ENCODE measurements at places on chromosomes 7 and 10.

DNA sequence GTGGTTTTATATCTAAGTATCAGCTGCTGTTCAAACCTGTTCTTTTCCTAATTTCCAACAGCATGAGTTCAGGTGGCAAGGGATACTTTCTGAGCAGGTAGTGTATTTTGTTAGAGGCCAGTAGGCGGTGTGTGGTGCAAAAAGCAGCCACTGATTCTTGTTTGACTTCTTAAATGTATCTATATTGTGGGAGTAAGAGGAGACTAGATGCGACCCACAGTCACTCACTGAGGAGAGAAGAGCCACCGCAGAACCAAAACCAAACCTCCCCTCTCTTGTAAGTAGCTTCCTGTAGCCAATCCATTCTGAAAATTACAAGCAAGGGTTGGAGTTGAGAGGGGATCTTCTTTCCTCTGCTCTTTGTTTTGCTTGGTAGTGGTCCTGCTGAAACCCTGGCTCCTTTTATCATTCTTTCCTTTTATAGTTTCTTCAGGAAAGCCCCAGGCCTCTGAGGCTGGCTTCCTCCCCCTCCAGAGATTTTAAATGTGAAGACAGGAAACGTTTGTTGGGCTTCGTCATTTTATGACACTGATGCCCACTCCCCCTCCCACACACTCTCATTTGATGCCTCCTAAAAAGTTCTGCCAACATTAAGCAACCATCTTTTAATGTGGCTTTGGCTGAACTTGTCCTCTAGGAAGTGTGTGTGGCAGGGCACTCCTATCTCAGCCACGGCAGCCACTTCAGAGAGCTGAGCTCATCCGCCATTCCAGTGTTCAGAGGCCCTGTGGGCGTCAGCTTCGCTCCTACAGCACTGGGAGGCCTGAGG is 566.0 kb downstream of the SUGCT start:
- DNase-seq = no peak

GRCh38 chr10:92381543-92381954 is 90.6 kb downstream of the MARCHF5 start:
- DNase-seq = no peak

- no peak for DNase-seq
These were observed 426.6 kb downstream of the DNAJB6 start for GRCh38 chr7:157763279-157764000.

DNA sequence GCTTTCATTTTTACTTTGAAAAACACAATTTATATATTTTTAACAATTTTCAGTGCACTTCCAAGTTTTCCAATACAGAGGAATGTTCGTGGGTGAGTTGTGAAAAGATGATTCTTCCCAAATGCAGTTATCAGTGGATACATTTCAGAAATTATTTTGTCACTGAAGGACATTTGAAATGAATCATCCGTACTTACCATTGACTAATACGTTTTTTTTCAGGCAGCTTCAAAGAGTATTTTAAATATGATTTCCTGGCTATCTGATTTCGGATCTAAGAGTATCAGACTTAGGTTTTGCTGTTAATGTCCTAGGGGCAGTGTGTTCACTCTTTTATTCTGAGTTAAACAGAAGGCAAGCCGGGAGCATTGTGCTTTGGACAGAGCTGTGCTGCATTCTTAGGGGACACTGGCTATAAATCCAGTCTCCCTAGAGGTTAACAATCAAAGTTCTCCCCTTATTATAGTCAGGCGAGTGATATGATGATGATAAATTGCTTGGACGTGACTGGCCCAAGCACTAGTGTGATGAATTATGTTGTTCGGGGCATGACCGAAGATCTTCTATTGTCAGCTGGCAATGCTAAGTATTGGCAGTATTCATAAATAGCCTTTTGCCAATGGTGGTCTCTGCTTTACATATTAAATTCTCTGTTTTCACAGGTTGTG is 4.5 kb downstream of the PTER start:
- no peak for DNase-seq

DNA sequence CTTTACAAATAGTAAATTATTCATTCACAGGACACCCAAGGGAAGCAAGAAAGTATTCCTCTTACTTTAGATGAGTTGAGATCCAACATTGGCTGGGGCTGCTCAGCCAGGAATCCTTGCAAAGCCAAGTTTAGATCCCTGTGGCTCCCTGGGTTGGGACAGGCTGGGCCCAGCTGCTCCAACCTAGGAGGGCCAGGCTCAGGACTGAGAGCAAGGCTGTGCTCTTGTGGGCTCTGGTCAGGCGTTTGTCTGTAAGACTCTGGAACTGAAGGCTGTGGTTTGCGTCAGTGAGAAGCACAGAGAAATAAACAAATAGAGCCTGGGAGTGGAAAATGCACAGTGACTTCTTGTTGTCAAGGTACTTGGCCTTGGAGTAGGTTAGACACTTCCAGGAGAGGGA is 53.2 kb upstream of the TMEM273 start:
- no peak for DNase-seq

DNA sequence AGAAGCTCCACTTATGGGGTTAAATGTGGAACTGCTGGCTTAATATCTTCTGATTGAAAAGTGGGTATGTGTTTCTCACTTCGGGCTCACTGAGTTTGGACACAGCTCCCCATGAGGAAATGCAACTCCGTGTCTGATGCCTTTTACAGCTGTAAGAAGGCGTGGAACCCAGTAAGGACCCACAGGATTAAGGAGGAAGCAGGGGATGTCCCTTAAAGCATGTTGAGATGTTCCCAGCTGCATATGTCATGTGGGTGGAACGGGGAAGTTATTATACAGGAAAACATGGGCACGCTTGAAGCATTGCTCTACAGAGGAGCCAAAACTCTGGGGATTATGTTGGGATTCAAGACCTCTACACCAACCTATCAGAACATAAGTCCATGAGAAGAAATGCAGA is 224.4 kb downstream of the NEBL start:
- DNase-seq = no peak

- DNase-seq = no peak
These were observed 188.7 kb downstream of the FGFR2 start for GRCh38 chr10:121409466-121410104.

- no peak for DNase-seq
These were observed 34.2 kb downstream of the TFPI2 start for GRCh38 chr7:93856323-93856722.

GRCh38 chr10:77398986-77399755 is 238.4 kb downstream of the KCNMA1 start:
- no peak for DNase-seq

GRCh38 chr10:78316451-78316931 is 282.8 kb downstream of the RPS24 start:
- DNase-seq = no peak

DNA sequence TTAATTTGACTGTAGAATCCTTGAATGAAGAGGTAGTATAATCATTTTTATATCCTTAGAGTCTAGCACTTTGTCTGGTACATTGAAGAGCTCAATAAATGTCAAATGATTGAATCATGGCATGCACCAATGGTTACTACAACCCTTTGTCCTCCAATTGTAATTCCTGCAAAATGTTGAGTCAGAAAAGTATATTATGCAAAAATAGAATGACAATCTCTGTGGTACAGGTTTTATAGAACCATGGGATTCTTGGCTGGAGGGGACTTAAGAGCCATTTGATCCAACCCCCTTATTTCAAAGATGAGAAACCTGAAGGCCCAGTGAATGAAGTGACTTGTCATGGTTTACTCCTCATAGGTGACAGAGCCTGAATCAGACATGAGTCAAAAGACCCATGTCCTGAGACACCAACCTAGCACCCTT is 30.9 kb upstream of the SMKR1 start:
- no peak for DNase-seq

GRCh38 chr10:61830846-61831273 is 70.6 kb upstream of the ARID5B start:
- DNase-seq = no peak
